ENCODE measurements at places on chromosomes 3 and 15.

GRCh38 chr3:184970186-184970585 is 158.2 kb downstream of the VPS8 start:
- no peak for DNase-seq

GRCh38 chr15:83561661-83562060 is 92.3 kb upstream of the ADAMTSL3 start:
- no peak for DNase-seq

DNA sequence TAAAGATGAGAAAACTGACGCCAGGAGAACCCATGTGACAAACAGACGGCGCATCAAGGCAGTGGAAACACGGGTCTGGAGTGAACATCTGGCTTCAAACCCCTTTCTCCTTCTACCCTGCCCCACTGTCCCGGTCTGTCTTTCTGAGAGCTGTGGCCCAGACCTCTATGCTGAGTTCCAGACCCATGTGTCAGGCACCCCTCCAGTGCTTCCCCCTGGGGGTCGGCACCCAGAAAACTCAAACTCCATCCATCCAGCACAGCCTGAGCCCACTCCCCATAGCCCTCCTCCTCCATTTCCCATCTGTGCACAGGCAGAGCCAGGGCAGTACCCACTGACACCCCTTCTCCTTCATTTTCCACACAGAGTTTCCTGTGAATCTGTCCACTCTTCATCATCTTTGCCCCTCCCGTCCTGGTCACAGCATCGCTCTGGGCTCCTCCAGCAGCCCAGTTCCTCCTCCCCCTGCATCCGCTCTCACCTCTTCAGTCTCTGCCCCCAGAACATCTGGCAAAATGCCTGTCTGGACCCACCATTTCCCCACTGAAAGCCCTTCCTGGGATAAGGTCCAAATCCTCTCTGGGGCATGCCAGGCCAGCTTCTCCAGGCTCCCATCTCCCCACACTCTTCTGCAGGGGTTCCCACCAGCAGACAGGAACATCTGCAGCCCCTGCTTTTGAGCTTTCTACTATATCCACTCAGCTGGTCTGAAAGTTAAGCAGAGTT is 2.9 kb downstream of the FAM240A start:
- no peak for DNase-seq

DNA sequence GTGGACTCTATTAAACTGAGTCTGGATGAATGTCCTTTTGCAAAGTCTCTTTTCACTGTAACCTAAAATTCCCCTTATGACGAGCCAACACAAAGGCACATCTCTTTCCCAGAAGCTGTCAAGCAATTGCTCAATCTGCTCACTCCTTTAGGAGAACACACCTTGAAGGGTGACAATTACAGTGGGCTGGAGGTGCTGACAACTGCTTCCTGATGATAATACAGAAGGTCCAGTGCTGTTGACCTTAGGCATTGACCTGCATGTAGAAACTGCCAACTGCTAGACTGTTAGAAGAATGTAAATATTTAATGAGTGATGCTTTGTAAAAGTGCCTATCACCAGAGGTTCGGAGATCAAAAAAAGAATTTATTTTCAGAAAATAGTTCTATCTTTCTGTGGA is 757.7 kb downstream of the GRM7 start:
- DNase-seq = no peak

GRCh38 chr15:92803852-92804609 is 96.1 kb upstream of the CHD2 start:
- DNase-seq = no peak

DNA sequence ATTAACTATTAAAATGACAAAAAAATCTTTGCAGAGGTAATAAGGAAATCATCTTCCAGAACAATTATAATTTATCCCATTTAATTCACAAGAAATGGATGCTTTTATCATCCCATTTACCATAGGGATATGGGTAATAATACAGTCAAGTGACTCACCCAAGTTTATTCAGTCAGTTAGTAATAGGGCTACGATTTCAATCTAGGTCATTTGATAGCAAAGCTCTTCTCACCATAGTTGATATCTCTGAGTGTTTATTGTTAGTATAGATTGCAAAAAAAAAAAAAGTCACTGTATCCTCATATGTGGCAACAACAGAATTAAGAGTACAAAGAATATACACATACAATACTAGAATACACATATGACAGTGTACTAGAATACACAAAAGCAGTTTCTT is 797.1 kb downstream of the ROBO1 start:
- DNase-seq = no peak

Data from activated gamma-delta T cell (primary cell).